Activated gamma-delta T cell treated with anti-CD3 and anti-CD28 coated beads, Interleukin-2, amount 50 U/mL, for 16 hours (primary cell): ENCODE measurements at places on chromosomes 12 and 14.

GRCh38 chr12:59425798-59426197 is 170.0 kb upstream of the SLC16A7 start:
- DNase-seq = no peak

- no peak for DNase-seq
These were observed 928.2 kb downstream of the NRXN3 start for GRCh38 chr14:79098324-79098723.

DNA sequence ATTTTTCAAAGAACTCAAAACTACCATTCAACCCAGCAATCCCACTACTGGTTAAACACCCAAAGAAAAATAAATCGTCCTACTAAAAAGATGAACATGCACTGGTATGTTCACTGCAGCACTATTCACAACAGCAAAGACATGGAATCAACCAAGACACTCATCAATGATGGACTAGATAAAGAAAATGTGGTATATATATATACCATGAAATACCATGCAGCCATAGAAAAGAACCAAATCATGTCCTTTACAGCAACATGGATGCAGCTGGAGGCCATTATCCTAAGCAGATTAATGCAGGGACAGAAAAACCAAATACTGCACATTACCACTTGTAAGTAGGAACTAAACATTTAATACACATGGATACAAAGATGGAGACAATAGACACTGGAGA is 3.8 kb upstream of the ANO6 start:
- no peak for DNase-seq

GRCh38 chr12:7150841-7151240 is 20.7 kb downstream of the CLSTN3 start:
- DNase-seq = no peak

DNA sequence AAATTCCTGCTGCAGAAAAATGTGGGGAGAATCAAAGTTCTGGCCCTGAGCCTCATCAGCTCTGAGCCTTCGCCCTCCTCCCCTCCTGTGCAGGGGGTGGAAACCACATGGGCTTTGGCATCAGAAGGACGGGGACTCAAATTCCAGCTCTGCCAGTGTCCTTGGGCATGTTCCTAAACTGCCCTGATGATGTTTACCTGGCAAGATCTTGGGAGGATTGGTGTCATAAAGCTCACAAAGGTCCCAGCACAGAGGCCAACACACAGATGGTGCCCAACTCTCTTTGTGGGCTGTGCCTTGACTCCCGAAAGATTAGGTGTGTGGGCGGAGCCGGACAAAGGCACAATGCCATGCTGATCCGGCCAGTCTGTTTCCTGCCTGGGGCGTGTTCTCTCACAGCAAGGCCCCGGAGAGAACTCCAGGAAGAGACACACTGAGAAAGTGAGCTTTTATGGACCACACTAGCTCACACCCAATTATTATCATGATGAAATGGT is 20.5 kb upstream of the CLMN start:
- DNase-seq = no peak

DNA sequence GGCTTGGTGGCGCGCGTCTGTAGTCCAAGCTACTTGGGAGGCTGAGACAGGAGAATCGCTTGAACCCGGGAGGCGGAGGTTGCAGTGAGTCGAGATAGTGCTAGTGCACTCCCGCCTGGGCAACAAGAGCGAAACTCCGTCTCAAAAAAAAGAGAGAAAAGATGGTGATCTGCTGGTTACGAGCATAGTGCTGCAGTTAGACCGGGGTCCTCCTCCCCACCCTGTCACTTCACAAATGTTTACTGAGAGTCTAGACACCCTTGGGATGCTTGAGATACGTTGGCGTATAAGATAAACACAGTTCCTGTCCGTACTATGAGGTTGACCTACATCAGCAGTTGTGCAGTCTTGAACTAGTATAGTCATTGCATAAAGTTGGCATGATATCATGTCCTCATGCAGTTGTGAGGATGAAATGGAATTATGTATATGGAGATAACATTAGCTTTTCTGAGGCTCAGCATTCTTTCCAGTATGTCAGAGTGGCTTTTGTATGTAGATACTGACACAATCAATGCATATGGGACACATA is 787 bp downstream of the ACAD10 start:
- DNase-seq = no peak

DNA sequence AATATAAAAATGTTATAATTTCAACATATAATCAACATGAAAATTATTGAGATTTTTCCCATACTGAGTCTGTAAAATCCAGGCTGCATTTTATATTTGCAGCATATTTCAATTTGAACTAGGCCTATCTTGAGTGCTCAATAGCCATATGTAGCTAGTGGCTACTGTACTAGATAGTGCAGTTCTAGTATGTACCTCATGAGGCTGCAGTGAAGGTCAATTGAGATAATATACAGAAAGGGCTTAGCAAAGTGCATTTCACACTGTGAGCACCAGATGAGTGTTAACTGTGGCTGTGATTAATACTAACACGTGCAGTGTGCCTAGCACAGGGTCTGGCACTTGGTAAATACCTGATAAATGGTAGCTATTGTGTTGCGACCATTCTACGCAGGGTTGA is 5.4 kb upstream of the SLC22A17 start:
- DNase-seq = no peak

- no peak for DNase-seq
These were observed 166.7 kb downstream of the TMTC3 start for GRCh38 chr12:88308825-88309224.

- DNase-seq = no peak
These were observed 116.9 kb downstream of the DUSP6 start for GRCh38 chr12:89235189-89235993.

DNA sequence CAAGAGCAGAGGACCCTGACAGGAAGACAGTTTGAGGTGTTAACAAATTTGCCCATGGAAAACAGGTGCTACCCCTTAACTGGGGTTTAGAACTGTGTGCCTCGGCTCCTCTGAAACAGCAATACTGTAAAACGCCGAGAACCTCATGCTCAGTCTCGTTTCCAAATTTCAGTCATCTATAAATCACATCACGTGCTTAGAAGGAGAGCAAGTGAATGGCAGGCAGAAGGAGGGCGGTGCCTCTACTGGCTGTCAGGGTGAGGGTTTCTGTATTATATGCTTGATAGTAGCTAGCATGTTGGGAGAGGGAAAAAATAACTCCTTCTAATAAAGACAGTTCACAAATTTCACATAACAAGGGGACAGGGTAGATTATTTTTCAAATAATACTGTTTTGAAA is 4.8 kb downstream of the OR4K13 start:
- no peak for DNase-seq

GRCh38 chr14:102140027-102140749 is 491 bp downstream of the WDR20 start:
- DNase-seq = peak; percentile 2

DNA sequence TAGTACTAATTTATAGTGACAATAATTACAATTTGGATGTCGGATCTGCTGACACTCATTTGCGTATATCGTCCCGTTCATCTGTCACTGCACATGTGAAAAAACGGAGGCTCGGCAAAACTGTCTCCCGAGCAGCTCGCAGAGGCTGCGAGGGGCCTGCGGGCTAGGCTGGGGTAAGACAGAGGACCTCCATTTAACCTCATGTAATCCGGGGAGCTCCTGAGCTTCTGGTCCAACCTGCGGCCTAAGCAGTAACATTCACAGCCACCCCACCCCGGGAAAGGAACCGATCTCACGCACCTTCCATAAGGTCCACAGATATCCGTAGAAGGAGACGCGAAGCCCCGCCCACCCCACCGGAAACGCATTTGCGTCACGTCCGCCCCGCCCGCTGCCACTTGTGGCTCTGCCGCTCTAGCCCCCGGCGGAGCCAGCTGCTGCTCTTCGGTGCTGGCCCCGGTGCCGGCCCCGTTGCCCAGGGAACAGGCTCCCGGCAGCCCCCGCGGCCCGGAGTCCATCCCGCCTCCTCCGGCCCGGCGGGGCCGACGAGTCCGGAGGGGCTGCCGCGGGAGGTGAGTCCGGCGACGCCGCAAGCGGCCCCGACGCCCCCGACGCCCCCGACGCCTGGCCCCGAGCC is at the start of the genes CINP and TECPR2:
Gene CINP, minus strand, starts transcription at position 346 of the 637 bp plus-strand sequence. Its CDS starts 39 bp downstream, at position 307.
Gene TECPR2, plus strand, starts transcription at position 397 of the 637 bp plus-strand sequence. CDS start 13,781 bp downstream, outside the sequence.
- peak; percentile 97 for DNase-seq

DNA sequence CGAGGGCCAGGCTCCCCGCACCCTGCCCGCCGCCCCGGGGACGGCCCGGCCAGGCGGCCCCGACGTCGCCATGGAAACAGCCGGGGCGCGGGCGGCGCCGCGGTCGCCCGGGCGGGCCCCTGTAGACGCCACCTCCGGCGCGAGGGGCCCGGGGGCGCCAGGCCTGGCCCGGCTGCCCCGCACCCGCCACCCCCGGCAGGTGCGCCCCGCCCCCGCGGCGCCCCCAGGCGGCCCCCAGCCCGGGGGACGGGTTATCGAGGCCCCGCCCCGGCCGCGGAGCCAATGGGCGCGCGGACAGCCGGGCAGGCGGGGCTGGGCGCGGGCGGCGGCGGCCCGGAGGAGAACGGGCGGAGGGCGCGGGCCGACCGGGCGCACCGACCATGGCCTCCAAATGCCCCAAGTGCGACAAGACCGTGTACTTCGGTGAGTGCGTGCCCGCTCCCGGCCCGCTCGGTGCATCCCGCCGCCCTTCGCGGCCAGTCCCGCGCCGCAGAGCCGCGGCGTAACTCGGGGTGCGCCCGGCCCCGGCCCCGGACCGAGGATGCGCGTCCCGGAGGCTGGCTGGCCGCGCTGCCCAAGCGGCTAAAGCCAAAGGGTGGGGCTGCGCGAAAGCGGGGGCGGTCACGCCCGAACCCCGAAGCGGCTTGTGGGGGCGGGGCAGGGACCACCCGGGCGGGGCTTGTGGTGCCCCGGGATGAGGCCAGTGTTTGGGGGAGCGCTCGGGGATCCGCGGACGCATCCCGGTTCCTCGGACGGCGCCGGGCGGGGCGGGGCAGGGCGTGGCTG is at the start of gene CRIP2:
Gene CRIP2, plus strand, starts transcription at position 339 of the 786 bp plus-strand sequence. Its CDS starts 42 bp downstream, at position 381.
- DNase-seq = no peak

DNA sequence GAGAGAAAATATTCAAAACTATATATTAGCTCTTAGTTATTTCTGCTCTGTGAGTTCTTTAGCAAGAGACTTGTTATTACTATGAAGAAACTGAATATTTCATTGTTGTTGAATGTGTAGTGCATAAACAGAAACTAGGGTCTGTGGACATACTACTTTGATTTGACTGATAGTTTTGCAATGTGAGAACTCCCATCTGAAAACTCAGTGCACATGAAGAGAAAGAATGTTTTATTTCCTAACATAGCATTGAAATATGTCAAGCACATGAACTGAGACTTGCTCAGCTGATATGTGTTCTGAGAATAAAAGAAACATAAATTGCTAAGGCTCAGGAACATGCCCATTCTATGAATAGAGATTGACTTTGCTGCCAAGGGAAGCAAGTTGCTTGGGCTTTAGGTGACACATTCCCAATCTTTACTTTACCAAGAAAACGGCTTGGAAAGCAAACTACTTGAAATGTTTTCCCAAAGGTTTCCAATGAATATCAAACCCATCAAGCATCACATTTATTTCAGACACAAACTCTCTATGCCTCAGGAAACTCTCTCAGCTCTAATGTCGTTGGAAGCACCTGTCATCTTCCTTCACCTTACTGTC is 290.4 kb downstream of the SLC16A7 start:
- DNase-seq = no peak

DNA sequence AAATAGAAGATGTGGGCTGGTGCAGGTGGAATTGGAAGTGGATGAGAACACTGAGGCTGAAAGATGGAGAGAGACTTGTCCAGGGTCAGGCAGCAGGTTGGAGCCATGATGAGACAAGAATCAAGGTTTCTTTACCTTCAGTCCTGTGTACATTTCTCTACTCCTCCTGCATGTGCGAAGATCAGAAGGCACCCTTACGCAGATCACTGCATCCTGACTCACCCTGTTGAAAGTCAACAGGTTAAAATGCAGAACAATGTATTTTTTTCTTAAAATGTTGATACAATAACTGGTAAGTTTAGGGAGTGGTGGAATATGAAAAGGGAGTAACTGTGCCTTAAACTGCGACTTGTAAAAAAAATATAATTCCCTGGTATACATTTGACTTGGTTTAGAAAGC is 47.8 kb downstream of the TESPA1 start:
- DNase-seq = no peak

DNA sequence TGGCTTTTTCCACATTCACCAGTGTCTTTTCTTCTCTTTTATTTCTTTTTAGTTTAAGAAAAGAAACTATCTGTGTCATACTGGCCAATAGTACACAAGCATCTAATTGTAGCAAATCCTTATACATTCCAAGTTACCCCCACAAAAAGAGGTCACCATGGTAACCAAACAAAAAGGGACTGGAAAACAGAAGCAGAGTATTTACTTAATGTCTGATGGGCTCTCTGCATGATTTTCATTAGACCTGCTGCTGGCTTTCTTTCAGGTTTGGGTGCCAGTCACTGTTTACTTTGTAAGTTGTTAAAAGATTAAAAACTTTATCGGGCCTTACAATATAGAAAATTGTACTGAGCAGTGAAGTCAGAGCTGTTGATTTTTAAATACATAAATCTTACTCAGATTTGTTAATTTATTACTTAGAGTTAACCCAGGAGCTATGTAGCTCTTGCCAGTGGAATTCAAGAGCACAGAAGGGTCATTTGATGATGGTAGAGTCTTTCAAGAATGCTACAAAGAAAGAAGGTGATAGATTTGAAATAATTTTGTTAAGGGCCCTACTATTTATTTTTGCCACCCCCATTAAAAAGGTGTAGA is 123.9 kb downstream of the BRMS1L start:
- no peak for DNase-seq

- DNase-seq = no peak
These were observed 5.4 kb downstream of the CMTM5 start for GRCh38 chr14:23382276-23382675.

GRCh38 chr12:70213707-70214106 is 29.5 kb upstream of the CNOT2 start:
- DNase-seq = no peak

DNA sequence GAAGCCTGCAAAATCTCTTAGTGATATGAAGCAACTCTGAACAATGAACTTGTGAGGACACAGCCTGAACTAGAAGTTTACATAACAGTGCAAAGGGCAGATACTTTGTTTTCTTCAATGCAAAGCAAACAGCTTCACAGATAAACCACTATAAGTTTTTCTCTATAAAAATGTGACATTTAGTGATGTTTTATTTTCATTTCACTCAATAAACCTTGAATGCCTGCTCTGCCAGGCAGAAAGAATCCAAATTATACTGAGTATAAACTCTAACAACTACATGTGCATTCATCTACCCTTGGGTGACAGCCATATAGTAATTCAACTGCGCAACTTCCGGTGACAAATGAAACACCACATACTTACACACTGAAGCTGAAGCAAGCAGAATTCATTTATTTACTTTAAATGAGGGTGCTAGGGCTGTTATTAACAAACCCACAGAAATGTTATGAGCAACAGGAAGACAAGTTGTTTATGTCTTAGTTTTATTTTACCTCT is 10.3 kb downstream of the DCP1B start:
- DNase-seq = no peak

GRCh38 chr14:99730876-99731546 is 46.9 kb downstream of the CYP46A1 start:
- DNase-seq = no peak

- DNase-seq = no peak
These were observed 6.9 kb downstream of the PGF start for GRCh38 chr14:74948228-74949175.

- no peak for DNase-seq
These were observed 72.0 kb downstream of the SYNE3 start for GRCh38 chr14:95444132-95445129.
